ENCODE measurements at places on chromosomes 6 and 20.
A peak's percentile ranks its signal among the peaks of the same experiment; 100 is the strongest.

DNA sequence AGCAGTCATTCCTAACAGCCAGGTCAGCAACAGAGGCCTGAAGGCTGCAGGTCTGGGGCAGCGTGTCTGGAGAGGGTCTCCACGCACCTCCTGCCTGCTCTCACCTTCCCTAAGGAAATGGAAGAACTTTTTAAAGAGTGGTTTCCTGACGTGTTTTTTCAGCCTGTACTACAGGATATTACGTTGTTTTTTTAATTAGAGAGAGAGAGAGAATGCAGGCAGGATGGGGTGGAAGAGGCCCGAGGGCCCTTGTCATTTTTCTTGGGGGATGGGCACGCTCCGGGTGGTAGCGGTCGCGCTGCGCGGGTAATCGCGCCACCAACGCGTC lies 2.1 kb downstream of the DLL1 start:
- no peak for DNase-seq

DNA sequence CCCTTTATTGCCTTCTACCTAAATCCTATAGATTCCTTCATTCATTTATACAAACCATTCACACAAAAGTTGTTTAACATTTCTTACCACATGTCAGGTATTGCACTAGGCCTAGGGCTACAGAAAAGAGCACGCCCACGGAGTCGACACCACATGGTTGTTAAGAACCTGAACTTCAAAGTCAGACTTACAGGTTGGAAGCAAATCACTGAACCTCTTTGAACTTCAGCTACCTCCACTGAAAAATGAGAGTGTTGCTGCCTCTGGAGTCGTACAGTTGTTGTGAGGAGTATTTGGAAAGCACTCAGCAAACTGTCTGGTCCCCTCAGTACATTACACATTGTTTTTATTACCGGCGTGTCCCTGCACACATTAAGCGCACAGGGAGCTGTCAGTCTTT lies 3.3 kb upstream of the SLPI start:
- no peak for DNase-seq

GRCh38 chr6:89950879-89951391 lies 56.7 kb downstream of the GJA10 start:
- no peak for DNase-seq

DNA sequence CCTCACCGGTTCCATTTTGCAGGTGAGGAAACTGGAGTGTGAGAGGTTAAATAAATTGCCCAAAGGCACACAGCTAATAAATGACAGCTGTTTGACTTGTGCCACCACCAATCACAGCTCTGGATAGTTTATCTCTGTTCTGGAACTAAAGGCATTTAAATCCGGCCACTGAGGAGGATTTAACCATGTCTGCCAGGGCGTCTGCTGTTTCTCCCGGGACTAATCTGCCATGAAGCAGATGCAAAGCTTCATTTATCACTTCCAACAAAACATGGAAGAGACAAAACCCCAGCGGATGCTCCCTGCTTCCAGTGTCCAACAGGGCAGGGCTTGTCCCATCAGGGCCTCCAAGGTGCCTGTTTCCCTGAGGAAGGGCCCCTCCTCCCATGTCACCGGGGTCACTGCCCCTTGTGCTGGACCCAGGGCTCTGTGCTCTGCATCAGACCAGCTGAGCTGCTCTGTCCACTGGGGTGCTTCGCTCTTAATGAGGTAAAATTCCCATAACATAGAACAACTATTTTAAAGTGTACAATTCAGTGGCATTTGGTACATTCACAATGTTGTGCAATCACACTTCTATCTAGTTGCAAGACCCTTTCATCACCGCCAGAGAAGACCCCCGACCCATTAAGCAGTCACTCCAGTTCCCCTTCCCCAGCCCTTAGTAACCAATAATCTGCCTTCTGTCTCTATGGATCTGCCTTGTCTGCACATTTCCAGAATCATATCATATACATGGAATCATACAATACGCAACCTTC lies 244.3 kb downstream of the PTPRT start:
- no peak for DNase-seq

DNA sequence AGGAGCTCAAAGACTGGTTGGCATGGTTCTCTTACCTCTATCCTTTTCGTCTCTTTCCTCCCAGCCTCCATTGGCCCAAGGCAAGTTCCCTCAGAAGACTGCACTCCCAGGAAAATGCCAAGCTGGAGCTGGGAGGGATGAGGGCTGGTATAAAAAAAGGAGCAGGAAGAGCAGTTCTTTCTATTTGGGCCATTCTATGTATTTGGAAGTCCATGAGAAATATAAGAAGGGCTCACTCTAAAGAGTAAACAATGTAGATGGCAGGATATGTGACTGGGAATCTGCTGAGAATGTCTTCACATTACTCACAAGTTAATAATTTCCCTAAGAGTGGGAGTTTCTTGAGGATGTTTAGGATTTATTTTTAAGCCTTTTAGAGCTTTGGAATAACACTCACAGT lies 36.6 kb upstream of the ADTRP start:
- no peak for DNase-seq

- no peak for DNase-seq
Measured at GRCh38 chr6:63372951-63373533, 53.3 kb upstream of the LGSN start.

DNA sequence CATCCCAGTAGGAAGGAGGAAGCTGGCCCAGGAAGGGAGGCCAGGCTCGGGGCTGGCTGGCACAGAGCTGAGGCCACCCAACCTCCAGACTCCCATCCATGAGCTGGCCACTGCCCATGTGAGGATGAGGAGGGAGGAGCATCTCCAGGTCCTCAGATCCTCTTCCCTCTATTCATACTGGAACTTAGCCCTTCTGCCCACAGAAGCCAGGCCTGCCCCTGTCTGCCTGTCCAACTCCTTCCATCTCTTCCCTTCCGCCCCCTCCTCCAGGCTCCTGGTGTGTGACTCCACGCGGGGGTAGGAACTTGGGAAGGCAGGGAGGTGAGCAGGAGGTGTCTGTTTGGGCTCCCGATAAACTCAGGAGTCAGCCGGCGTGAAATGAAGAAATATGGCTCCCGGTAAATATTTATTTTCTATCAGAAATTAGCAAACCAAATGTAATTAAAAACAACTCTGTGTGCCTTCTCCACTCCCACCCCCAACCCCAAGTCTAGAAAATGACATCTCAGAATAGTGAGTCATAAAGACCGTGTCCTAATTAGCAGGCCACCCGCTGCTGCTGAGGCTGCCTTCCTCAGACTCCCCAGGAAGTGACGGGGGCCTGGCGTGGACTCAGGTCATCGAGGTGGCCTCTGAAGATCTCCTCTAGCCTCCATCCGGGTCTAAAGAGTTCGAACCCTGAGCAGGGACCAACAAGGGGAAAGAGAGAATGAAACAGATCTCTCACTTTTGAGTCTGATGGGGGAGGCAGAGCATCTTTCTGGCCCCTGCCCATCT lies 81.9 kb downstream of the MDGA1 start:
- DNase-seq: no peak

DNA sequence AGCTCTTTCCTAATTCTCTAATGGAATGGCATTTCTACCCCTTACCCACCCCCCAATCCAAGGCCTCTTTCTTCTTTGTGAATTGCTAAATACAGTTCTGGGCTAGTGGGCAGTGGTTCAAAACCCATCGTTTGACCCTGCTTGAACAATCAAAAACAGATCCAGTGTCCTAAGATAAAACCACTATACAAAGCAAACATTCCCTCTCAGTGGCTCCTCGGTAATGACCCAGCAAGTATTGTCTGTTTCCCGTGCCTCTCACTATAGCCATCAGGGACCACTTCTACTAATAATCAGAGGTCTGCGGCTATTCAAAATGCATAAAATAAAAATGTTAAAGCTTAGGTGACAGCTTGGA lies 143.5 kb upstream of the AKAP12 start:
- DNase-seq: no peak

DNA sequence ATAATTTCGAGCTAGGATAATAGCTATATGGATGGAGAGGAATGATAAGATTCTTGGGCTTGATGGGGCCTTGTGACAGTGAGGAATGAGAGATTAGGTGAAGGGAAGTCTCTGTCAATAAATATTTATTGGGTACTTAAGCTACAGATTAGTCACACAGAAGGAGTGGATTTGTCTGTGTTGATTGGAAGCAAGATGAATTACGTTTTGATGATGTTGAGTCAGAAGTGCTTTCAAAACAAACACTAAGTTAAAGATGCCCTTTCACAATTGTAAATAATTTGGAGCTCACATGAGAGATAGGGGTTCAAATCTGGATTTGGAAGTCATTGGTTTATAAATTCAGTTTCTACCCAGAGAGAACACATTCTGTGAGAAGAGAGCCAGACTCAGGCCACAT lies 834.2 kb downstream of the KIF16B start:
- peak; percentile 16 for DNase-seq

DNA sequence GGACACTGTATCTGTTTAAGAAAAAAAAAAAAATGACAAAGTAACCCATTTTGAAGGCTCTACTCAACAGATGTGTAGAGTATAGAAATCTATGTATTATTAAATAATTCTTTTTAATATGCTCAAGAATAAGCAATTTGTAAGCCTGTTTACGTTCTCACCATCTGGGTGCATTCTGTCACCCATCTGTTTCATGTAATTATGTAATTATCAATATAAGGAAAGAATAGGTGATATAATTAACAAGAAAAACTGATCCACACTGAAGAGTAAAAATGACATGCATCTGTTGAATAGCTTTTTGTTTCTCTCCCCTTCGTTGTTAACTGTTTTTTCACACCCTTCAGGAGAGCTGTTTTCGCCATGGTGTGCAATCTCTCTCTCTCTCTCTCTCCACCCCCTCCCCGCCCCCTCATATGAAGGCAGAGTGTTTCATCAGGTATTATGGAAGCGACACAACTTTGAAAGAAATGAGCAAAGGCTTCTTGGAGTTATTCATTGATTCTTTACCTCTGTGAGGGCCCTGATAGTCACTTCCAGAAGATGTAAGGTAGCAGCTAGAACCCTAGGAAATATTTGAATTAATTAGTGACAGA lies 154.3 kb upstream of the INSM1 start:
- DNase-seq: peak; percentile 67

GRCh38 chr6:85464260-85464644 lies 14.4 kb downstream of the NT5E start:
- no peak for DNase-seq

- DNase-seq: no peak
Measured at GRCh38 chr6:22237526-22237925, 59.3 kb downstream of the PRL start.

- DNase-seq: peak; percentile 58
Measured at GRCh38 chr6:20564269-20564668, 30.0 kb downstream of the CDKAL1 start.

DNA sequence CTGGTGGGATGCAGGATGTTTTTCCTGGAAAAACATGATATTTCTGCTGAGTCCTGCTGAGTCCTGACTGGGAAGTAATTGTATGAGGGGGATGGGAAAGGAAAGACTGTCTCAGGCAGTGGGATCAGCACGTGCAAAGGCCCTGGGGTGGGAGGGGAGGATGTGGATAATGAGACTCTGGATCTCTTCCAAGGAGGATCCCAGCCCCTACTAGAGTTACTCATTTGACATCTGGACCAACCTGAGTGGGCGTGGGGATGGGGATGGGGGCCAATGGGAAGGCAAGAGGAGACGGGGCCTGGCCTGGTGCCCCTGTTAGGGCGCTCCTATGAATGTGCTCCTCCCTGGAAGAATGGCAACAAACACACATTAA lies 73.0 kb downstream of the CD40 start:
- no peak for DNase-seq

GRCh38 chr6:39347906-39348585 lies 25.5 kb upstream of the KCNK16 start:
- peak; percentile 85 for DNase-seq

DNA sequence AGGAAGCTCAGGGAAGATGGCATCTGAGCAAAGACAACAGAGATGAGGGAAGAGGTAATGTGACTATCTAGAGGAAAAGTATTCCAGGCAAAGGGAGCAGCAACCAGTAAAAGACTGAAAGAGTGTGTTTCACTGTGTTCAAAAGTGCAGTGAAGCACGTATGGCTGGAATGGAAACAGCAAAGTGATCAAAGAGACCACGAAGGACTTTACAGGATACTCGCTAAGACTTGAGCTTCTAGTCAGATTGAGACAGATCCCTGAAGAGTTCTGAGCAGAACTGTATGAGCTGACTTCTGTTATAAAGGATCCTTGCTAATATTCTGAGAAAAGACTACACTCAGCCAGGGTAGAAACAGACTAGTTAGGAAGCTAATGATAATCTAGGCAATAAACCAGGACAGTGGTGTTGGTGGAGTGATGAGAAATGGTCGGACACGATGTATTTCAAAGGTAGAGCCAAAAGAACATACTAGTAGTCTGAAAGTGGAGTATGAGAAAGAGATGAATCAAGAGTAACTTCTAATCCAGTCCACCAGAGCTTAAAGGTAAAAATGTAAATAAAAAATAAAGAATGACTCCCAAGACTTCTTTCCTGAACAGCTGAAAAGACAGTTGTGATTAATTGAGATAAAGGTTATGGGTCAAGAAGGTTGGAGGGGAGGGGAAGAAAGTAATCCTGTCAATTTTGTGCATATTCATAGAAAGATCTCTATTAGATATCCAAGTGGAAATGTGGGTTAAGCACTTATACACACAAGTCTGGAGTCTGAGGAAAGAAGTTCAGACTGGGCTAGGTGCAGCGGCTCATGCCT lies 14.2 kb downstream of the SEC63 start:
- no peak for DNase-seq

DNA sequence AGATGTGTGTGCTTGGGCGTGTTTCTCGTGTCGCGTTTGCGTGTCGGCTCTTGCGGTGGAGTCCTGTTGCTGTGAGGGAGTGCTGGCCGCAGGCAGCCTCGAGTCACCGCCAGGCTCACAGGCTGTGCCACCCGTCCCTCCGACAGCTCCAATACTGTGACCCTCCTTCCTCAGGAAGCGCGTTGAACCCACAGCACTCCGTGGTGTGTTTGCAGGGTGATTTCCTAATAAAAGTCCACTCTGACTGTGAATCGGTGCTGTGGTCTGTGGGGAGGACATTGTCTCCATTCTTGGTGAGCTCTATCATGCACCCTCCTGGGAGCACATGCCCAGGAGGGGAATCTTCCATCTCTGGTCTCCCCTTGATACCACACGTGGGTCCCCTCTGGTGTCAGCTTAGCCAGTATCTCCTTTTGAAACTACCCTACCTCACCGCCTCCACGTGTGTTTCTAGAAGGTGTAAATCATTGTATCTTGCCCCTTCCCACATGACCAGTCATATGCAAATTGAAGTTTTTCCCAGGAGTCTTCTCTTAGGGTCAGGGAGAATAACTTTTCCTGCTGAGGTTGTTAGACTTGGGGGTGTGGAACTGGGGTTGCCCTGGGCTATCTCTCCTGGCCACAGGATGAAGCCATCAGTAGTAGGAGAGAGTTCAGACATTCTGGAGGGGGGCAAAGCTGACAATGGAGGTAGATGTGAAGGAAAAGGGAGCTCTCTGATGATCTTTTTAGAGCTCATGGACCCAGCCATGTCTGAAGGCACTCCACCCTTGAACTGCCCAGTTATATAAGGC lies 13.3 kb upstream of the PCMTD2 start:
- no peak for DNase-seq
